Esophagus muscularis mucosa (tissue), 4 donors: ENCODE measurements at places on chromosomes 2 and 18. TPM values are rescaled to one million over a fixed set of nuclear protein-coding genes. Genes with fewer than 3 reads are reported as not detected.

- no peak for DNase-seq
These were observed 277.0 kb upstream of the MAP2 start for GRCh38 chr2:209146682-209147320.

DNA sequence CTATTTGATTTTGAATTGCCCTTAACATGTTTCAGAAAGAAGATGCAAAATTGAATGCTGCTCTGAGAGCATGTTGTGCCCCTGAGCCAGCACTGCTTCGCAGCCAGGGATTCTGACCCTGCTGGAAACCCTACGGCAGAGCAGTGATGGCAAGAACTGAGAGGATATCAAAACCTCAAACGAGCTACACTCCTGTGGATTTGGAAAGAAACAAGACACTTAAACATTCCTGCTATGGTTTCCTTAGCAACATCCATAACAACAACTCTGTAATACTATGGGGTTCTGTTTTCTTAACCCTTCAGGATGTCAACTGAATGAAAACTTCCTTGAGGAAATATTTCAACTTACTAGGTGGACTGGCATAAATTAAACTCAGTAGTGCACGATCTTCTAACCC lies 649.1 kb downstream of the NYAP2 start:
- DNase-seq, result no peak

Gene CIB4
- total RNA-seq, result not detected

- DNase-seq, result no peak
These were observed 82.8 kb downstream of the EPB41L3 start for GRCh38 chr18:5461041-5461440.

DNA sequence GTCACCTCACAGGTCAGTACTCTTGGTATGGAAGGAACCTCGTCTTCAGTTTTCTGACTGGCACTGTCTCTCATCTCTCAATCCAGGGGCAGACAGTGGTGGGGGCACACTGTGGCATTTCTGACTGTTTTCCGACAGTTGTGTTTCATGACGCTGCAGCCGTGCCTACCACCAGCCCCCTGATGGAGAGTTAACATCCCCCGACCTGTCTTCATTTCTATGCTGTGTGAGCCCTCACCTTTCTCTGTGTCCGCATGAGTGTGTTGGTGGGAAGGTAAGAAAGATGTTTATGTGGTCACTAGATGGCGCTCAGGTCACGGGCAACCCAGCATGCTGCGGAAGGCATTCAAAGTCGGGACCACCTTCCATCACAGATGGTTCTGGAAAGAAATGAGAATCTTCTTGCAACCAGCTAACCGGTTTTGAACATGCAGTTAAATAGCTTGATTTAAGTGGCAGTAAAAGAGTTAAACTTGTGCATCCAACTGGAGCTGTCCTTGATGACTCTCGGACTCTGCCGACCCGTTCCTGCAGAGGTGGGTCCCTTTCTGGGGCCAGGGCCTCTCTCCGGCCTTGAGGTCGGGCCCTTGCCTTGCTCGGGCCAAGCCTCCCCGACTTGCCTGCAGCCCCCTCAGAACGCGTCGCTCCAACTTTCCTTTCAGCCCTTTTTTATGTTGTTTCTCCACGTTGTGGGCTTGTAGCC lies 92.4 kb downstream of the DYSF start:
- no peak for DNase-seq

- DNase-seq, result no peak
These were observed at the start of gene DPP10 for GRCh38 chr2:114442510-114442909. Gene DPP10 (plus strand): TSS chr2:114442641.

Gene DCDC2C
- total RNA-seq, result not detected

DNA sequence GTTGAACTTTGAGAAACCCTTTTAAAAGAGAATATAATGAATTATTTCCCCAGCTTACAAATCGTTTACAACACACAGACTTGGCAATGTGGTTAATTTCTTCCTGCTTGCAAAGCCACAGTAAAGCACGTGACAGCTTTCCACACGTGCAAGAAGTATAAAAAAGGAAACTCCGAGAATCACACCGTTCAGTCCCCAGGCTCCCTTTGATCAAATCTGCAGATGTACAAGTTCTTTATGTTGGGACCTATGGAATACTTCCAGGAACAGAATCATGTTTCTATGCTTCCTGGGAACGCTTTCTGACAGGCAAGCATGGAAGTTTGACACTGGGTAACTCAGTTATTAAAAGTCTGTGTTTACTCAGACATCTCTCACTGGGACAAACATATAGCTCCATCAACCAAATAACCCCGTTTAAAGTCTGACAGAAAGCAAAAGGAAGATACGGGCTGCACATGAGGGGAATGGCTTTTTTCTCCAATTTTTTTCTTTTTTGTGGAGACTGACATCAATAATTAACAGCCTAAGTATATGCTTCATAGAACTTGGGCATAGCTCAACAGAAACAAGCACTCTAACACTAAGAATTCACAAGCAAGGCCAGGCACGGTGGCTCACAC lies 134.8 kb downstream of the EIPR1 start:
- DNase-seq, result no peak

GRCh38 chr2:205654878-205655605 lies 27.3 kb upstream of the NRP2 start:
- DNase-seq, result peak; percentile 57

DNA sequence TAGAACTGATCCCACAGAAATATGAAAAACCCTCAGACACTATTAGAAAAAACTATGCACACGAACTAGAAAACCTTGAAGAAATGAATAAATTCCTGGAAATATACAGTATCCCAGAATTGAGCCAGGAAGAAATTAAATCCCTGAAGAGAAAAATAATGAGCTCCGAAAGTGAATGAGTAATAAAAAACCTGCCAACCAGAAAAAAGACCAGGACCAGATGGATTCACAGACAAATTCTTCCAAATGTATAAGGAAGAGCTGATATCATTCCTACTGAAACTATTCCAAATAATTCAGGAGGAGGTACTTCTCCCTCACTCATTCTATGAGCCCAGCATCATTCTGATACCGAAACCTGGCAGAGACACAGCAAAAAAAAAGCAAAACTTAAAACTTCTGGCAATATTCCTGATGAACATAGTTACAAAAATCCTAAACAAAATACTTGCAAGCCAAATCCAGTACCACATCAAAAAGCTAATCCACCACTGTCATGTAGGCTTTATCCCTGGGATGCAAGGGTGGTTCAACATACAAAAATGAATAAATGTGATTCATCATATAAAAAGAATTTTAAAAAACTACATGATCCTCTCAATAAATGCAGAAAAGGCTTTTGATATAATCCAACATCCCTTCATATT lies 1397.6 kb upstream of the DDX18 start:
- no peak for DNase-seq

GRCh38 chr2:164257742-164258141 lies 363.5 kb downstream of the GRB14 start:
- DNase-seq, result no peak

Gene FOXD4L1
- 0.17 TPM for total RNA-seq

Gene TUBB8B
- total RNA-seq, result not detected

GRCh38 chr2:230821261-230821990 lies 43.3 kb upstream of the ITM2C start:
- DNase-seq, result no peak

Gene BMP10
- not detected for total RNA-seq

- DNase-seq, result no peak
These were observed 194.6 kb upstream of the SMAD2 start for GRCh38 chr18:48124857-48125626.

GRCh38 chr2:146124741-146125140 lies 1604.8 kb upstream of the ZEB2 start:
- DNase-seq, result no peak

DNA sequence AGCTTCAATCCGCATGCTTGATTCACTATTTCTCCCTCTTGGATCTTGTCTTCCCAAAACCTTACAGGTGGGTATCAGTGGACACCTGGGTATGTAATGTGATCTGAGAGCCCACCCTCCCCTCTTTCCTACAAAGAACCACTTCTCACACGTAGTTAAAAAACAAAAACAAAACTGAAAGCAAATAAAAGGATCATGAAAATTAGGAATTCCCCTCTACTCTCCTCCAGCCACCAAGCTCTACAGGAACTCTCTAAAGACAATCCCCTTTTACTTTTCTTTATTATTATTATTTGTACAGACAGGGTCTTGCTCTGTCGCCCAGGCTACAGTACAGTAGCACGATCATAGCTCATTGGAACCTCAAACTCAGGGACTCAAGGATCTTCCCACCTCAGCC lies 40.8 kb upstream of the MYO1B start:
- DNase-seq, result no peak

Gene POLR1A
- 15.9 TPM for total RNA-seq

Gene TMEM200C
- total RNA-seq, result 0.39 TPM

Gene NEU4
- total RNA-seq, result 5.4 TPM

DNA sequence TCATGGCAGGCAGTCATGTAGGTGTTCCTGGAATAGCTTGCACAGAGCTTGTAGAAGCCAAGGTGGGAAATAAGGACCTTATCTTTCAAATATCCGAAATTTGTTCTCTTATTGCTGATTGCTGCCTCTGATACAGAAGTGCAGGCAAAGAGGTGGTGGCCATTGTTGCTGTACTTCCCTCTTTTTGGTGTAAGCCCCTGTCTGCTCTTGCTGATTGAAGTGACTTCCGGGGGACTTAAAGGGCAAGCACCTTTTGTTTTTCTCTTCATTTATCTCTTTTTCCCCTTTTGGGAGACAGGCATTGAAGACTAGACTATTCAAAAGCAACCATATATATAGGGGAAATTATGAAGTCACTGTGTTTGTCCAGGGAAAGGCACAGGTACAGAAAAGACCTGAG lies 131.6 kb upstream of the OTX1 start:
- no peak for DNase-seq

Gene CYP27A1
- total RNA-seq, result 24.8 TPM

DNA sequence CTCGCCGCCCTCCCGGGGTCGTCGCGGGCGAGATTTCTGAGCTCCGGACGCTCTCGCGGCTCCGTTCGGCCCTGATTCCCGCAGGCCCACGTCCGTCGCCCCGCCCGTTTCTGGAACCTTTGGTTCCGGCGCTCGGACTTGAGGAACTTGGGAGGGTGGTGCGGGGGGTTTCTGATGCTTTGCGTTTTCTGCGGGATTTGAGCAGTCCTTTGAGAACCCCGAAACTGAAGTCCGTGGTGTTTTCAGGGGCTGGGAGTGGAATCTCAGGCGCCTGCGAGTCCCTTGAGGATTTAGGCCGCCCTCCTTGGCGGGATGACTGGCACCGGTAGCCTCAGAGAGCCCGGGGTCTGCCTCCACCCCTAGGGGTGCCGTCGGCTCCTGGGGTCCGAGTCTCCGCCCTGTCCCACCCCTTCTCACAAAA lies 336 bp downstream of the THNSL2 start:
- peak; percentile 91 for DNase-seq

- DNase-seq, result no peak
These were observed 94.3 kb upstream of the TMEM18 start for GRCh38 chr2:771538-771937.

Gene NAT8
- total RNA-seq, result not detected

DNA sequence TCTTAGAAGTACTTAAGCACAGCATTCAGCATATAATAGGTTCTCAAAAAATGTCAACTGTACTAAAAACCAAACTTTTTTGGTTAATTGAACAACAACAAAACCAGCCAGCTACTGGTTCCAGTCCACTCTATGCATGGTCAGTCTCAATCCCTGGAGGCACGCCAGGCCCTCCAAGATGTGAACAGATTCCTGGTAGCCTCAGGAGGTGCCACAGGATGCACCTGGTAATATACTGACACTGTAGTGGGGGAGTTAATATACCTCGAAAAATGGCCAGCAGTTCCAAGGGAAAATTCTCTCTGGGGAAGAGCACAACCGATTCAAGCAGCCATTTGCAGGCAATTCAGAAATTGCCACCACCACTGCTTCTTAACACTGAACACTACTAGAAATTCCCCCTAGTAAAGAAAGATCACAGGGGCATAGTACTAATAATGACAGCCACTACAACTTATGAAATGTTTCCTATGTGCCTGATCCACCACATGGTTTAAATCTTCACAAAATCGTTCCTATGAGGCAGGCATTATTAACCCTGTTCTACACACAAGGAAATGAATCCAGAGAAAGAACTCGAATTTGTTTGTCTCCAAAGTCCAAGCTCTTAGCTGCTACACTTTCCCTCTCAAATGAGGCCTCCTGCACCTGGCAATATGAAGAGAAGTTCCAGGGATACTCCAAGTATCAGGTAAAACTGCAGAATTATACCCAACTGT lies 3.4 kb downstream of the MGAT4A start:
- DNase-seq, result no peak

DNA sequence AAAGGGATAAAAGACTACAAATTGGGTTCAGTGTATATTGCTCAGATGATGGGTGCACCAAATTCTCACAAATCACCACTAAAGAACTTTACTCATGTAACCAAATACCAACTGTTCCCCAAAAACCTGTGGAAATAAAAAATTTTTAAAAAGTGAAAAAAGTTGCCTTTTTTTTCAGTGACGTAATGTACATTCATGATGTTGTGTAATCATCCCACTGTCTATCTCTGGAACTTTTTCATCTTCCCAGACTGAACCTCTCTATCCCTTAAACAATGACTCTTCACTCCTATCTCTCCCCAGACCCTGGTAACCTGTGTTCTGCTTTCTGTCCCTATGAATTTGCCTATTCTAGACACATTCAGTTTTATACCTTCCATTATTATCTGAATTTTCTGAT lies 19.0 kb upstream of the GALR1 start:
- DNase-seq, result no peak

DNA sequence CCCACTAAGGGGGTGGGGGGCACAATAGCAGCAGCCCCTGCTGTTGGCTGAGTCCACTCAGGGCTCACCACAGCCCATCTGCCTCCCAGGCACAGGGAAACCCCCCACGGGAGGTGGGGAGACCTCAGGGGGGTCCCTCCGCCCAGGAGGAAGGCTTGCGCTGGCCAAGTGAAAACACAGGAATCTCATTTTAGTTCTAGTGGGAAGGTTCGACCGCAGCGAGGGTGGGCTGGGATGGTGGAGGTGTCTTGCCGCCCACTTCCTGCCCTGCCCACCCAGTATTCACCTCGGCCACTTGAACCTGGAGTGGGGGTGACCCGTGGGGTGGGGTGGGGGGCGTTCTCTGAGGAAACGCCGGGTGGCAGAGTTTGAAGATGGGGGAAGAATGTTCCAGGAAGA lies 6.9 kb upstream of the BOK start:
- DNase-seq, result no peak

GRCh38 chr2:241038374-241039180 lies 40.2 kb downstream of the SNED1 start:
- no peak for DNase-seq
